ENCODE measurements at places on chromosomes 2 and 18.

DNA sequence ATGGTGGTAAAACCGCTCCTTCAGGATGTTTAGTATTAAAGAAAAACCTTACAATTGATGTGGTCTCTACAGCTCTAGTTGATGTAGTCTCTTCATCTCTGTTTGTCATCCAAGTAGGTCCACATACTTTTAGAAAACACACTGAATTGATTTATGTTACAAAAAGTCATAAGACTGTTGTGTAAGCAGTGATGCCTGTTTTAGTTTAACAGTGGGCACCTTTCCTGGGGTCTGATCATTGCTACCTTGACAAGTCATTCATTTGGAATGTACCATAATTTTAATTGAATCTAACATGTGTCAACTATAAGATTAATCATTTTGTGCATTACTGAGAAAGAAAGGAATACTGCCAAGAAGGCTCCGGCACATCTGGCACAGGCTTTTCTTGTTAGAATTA, 34.3 kb downstream of the GIGYF2 start:
- peak; percentile 53 for DNase-seq

- peak; percentile 42 for DNase-seq
Observed at GRCh38 chr2:11344342-11344955, at the start of gene ROCK2. ROCK2 (minus strand) TSS chr2:11344636; CDS start chr2:11344136, 500 bp downstream.

DNA sequence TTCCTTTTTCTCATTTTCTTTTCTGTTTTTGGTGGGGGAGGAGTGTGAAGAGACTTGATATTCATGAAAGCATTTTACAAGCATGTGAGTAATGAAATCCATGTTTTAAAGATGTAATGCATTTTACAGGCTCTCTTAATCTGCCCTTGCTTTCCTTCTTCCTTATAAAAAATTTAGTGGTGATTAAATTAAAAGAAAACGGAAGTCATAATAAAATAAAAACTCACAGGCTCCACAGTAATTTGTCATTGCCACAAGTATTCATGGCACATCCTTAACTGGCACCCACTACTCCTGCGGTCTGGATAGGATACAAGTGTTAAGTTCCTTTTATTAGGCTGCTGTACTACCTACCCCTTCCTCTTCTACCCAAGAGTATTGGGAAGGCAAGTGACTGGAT, 241.2 kb downstream of the SLC4A3 start:
- DNase-seq, result no peak

DNA sequence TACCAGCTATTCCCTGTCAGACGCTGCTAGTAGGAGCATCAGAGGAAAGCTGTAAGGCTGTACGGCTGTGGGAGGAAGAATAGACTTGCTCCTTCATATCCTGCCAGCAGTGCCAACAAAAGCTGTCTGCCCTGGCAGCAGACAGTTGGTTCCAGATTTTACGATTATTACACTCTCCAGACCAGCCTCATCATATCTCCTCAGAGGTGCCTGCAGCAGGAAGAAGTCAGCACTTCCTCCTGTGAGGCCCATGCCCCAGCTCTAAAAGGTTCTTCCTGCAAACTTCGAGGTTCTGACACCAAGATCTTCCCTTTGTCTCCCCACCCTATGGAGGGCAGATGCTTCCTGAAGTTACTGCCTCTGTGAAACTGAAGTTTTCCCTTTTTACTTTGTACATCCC, 537.7 kb upstream of the PKDCC start:
- no peak for DNase-seq

GRCh38 chr2:236747426-236747825, 177.8 kb downstream of the ACKR3 start:
- no peak for DNase-seq

DNA sequence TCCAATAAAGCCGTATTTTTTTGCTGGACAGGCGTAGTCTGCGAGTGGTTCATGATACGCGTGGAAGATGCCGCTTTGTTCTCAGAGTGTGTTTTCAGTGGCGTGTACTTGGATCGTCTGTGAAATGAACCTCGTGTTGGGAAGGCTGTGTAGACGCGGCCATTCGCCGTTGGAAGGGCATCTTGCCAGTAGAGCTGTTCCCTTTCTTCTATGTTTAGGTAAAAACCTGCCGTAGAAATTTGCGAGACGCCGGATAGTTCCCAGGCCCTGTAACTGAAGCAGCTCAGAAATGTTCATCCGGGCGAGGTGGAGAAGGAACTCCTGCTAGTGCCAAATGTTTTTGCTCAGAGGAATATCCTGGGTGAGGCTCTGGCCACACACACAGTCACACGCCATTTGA, 133.6 kb downstream of the NFATC1 start:
- no peak for DNase-seq

DNA sequence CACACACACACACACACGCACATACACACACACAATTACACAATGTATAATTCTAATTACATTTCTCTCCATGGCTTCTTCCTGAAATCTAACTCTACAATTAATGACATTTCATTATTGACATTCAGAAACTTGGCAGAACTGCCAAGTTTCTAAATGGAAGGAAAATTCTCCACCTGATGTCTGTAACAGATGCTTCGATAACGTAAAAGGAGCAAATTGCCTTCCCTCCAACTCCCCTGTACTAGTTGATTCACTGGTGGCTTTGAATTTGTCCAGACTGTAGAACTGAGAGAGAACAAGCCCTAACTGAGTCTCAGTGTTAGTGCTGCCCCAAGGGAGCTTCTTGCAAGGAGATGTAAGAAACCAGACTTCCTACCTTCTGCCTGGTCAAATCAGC, 255.1 kb upstream of the TMEM200C start:
- no peak for DNase-seq

GRCh38 chr2:64466478-64467085, 12.6 kb downstream of the LGALSL start:
- no peak for DNase-seq

DNA sequence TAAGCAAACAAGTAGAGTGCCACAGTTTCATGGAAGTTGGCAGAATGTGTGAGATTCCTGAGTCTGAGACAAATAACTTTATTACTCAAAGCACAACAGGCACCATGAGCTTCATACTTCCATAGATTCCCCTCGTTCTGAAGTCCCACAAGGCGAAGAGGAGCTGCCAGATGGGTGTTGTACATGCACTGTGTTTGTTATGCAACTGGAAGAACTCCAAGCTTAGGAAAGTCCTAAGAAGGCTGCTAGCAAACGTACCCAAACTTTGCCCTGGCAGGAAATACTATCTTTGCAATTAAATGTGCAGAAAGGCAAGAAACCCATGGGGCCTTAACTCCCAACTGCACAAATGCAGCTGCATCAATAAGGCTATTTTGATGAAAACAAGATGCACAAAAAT, 1.6 kb upstream of the GCA start:
- DNase-seq, result no peak

- peak; percentile 83 for DNase-seq
Observed at GRCh38 chr2:180938451-180938850, 42.0 kb upstream of the UBE2E3 start.

DNA sequence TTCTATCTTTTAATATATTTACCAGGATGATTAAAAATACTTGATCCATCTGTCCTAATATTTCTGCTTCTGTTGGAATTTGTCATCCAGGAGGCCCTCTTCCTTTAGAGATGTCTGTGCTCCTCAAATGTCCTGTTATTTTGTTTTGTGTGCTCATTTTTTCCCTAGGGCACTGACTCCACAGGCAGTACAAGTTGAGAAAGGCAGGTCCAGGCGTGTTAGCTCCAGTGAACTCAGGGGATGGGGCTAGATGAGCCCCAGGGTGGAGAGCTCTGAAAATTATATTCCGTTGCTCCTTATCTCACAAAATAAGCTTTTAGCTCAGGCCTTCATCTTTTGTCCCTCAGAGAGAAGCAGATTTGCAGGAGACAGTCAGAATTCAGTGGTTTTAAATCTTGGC, 105.7 kb downstream of the SLC4A3 start:
- no peak for DNase-seq
